NCI-H2029 treated with DMSO at 0.1 percent for 48 hours (cell line): ENCODE measurements at places on chromosomes 2 and 18.

GRCh38 chr2:158693476-158693875 is 101.6 kb upstream of the DAPL1 start:
- DNase-seq, result no peak

GRCh38 chr2:160043265-160043664 is 19.1 kb downstream of the PLA2R1 start:
- no peak for DNase-seq

DNA sequence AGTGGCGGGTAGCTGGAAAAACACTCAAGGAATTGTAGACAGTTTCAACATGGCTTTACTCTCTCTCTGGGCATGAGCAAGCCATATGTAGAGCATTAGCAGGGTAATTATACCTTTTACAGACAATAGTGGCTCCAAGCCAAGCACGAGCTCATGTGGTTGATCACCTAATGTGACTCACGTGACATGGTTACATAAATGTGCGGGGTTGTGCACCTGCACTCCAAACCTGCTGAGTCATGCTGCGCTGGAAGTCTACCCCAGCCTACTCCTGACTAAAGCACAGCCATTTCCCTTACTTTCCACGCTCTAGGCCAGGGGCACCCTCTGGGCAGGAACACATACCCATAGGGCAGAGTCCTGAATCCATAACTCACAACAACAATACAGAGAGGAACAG is 232.8 kb downstream of the MBD5 start:
- no peak for DNase-seq

GRCh38 chr2:5839550-5839949 is 147.4 kb downstream of the SOX11 start:
- no peak for DNase-seq

DNA sequence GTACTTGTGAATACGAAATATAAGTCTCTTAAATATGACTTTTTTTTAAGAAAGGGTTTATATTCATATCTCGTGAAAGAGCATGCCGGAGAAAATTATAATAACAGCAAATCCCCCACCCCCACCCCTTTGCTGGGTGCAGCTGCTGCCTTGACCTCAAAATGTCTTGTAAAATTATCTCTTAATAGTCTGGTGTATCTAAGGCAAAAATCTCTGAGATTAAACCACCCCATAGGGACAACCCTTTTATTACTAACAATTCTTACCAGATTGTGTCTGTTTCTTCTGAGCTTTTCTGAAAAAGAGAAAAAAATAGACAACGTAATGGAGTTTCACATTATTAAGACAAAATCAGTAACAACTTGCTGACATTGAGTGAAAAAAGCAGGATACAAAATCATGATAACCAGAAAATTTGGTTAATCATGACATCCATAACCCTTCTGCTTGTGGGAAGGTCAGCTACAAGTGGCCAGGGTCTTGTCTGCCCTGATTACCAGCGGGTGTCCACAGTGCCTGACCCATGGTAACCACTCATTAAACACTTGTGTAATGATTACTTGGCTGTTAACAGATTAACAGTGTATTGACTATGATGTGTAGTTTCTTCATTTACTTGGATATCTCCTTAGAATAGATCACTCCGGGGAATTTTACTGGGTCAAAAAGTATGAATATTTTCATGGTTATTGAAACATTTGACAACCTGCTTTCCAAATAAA is 1.5 kb downstream of the STRADB start:
- DNase-seq, result no peak

DNA sequence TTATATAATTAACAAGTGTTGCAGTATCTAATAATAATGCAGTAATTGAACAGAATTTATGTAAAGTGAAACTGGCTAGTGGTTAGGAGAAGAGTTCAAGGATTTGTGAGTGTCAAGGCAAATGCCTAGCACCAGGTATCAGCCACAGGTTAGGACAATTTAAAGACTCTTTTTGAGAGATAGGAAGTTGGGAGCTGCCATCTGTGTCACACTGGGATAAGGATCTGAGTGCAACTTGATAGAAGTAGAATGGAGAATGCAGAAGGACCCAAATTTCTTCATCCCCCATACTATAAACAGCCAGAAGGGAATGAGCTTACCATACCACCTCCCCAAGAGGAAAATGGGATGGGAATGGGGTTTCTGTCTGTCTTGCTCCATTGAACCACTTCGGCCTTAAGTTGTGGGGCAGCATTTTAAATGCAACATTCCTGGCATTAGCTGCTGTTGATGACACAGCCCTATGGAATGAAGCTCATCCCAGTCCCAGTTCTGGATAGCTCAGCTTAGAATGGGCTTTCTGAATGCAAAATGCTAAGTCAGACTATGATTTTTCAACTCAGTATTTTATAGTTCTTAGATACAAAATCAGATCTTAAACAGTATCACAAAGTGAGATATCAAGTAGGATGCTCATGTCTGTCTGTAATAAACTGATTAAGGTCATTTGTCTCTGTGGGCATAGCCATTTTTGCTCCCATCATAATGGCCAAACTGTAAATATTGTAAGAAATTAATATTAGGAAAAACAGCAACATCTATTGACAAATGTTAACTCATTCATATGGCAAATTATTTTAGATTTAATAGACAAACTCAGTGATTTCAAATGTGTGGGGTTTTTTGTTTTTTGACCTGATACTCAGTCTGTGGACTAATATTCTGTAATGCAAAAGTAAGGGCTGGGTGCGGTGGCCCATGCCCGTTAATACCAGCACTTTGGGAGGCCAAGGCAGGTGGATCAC is 44.0 kb downstream of the GPR155 start:
- DNase-seq, result no peak

DNA sequence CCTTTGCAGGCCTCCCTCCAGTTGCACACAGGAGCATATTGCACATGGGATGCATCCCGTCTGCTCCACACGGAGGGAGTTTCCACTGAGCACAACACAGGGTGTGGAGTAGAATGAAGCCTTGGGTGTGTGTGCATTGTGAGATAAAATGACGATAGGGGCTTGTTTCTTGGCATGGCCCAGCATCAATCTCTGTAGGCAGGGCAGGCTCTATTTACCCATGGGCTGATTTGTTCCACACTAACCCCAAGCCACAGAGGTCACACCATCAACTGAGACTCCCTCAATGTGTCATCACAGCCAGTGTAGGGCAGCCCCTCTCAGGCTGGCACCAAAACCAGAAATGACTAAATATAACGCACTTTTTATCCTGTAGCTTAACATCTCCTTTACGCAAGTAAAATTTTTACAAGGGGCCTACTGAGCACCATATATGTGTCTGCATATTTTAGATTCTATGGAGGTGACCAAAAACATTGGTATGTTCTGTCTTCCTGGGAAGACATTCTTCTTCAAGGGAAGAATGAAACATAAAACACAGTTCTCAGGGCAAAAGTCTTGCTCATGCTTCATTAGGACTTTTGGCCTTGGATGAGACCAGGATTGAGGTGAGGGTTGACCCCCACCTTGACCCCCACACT is 2.7 kb upstream of the GKN1 start:
- no peak for DNase-seq

GRCh38 chr2:121409388-121409787 is 121.3 kb upstream of the RNU4ATAC start:
- DNase-seq, result no peak

DNA sequence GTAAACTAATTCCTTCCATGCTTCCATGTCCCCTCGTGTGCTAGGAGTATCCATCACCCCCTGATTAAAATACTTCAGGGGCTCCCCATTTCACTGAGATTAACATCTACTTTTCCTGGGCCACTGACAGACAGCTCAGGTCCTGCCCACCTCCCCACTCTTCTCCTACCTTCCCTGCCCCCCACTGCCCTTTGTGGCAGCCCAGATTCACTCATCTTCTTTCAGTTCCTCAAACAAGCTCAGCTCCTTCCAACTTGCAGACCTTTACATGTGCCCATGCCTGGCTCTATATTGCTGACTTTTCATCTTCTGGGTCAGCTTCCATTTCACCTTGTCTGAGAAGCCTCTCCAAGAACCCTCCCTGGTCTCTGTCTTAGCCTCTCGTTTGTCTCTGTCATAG is 12.0 kb downstream of the RUFY4 start:
- DNase-seq, result no peak

DNA sequence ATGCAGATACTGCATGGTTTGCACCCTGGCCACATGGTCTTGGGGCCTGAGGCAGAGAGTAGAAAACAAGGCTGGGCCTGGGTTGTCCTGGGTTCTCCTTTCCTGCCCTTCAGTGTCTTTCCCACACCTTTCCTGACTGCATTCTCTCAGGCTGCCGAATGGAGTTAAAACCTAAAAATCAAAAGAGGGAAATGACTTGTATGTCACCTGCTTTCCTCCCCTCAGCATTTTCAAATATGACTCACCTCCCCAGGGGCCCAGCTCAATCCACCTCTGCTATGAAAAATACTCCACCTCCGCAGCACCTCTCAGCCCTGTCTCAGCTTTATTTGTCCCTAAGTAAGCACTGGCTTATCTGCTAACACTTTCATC is 457.8 kb upstream of the MEX3C start:
- no peak for DNase-seq

- no peak for DNase-seq
Observed at GRCh38 chr2:241859436-241860183, 916 bp upstream of the PDCD1 start.

- no peak for DNase-seq
Observed at GRCh38 chr2:18245375-18245774, 315.1 kb downstream of the RDH14 start.

- no peak for DNase-seq
Observed at GRCh38 chr2:10329880-10330699, 27.4 kb downstream of the HPCAL1 start.

DNA sequence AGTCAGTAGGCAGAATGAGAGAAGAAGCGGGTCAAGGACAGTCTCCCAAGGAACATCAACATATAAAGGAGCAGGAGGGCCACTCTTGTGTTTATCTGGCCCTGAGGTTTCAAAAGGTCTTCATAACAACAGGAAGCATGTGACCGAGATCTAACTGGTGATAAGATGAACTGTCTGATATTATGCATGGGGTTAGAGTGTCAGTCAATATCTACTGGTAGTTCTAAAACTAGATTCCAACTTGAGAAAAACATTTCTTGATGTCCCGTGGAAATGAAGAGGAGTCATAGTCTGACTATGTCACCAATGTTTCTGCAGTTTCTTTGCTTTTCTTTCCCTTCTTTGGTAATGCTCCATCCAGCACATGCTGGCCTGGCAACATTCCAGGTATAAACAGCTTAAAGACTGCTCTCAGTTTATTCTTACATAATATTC is 77.5 kb upstream of the ITPRID2 start:
- DNase-seq, result no peak

GRCh38 chr2:151361674-151362370 is 4.4 kb downstream of the TNFAIP6 start:
- DNase-seq, result no peak

- no peak for DNase-seq
Observed at GRCh38 chr2:33321236-33321771, 155.1 kb upstream of the RASGRP3 start.

DNA sequence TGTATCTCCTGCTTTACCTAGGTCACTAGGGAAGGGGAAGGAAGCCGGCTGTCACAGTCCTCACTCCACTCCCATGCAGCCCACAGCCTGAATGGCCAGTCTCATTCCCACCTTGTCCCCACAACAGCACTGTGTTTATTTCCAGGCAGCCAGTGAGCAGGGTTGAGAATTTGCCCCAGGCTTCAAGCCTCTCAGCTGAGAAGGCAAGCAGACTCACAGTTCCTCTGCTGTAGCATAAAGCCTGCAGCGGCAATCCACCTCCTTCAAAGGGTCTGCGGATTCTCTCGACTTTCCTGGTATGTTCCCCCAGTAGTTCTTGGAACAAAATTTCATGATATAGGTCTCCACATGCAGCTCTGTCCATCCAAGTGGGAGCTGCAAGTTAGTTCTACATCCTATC is 262.9 kb upstream of the GULP1 start:
- no peak for DNase-seq

DNA sequence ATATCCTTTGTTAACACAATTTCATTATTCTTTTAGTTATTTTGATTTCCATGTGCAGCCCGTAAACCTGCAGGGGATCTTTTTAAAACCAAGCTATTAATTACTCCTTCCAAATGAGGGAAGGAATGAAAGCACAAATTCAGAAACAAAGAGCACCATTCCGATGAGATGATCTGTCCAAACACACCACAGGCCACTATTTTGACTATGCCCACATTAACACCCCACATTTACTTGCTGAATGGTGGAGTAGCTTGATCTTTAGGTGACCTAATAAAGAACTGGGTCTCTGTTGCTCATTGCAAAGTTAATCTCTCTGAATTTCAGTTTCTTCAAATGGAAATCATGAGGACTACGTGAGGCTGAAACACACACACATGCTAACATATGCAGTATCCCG is 218.0 kb downstream of the IRS1 start:
- no peak for DNase-seq

DNA sequence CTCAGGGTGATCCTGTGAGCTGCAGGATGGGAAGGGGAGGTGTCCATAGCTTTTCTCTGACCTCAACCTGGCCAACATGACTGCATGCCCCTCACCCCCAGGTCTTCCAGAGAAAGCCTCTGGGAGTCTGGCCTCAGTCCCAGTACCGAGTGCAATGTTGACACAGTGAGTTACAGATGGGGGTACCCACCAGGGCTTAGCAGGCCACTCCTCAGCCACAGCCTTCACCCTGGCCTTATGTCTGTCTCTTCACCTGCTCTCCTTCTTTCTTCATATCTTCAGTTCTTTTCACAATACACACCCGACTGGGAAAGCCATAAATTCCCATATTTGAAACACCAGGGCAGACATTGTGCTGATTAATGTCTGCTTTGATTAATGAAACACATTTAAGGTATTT is 33.5 kb downstream of the AOX1 start:
- no peak for DNase-seq

DNA sequence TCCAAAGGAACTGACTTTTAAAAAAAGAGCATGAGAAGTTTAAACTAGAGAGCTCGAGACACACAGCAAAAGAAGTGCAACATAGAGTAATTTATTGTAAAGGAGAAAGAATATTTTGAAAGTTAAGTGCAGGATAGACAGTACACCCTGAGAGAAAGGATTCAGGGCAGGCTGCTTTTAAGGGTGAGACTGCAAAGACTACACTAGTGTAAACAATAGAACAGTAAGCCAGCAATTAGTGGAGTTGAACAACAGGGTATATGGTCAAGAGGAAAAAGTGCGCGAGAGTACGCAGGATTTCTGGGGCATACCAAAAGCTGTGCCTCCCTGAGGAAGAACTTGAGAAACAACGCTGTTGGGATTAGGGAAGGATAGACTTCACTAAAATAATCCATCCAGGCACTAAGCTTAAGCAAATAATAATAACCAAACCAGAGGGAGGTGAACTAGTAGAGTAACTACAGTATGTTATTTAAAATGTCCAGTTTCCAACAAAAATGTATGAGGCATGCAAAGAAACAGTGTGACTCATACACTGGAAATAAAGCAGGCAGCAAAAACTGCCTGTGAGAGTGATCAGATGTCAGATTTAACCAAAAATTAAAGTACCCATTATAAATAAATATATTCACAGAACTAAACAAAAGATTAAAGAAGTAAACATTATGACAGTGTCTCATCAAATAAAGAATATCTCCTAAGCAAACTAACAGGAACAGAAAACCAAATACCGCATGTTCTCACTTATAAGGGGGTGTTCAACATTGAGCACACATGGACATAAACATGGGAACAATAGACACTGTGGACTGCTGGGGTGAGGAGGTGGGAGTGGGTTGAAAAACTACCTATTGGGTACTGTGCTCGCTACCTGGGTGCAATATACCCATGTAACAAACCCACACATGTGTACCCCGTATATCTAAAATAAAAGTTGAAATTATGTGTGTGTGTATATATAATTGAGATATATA is 40.5 kb upstream of the EMILIN2 start:
- no peak for DNase-seq
